ENCODE measurements at places on chromosomes 4 and X.

DNA sequence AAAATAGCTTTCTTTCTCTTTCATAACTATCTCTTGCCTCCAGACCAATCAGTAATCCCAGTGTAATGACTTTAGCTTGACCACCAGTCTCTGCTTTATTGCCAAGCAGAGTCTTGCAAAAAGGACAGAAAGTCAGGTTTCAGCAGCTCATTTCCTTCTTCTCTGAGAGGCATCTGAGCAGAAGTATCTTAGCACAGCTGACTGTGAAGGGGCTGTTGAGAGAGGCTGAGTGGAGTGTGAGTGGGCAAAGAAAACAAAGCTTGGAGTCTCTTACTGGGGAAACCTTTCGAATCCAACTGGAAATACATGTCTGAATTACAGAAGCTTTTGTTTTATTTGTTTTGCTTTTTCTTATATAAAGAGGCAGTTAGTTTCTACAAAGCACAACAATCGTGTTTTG lies 170.3 kb upstream of the IGFBP7 start:
- DNase-seq, result no peak

DNA sequence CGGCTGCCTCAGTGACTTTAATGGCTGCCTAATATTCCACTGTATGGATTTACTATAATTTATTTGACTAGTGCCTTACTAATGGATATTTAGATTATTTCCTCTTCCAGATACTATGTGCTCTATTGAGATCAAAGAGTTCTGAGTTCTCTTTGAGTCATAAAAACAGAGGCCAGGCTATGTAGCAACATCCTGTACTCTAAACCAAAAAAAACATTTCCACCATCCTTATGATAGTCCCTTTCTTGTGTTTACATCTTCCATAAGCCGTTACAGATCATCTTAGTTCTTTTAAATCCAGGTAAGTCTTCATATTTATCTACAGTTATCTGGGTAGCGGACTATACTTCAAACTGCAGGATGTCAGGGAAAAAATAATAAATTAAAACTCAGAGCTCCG lies 56.6 kb upstream of the TMEM184C start:
- peak; percentile 56 for DNase-seq

- DNase-seq, result peak; percentile 88
Observed at GRCh38 chr4:150501009-150501727, 80.8 kb upstream of the MAB21L2 start.

- no peak for DNase-seq
Observed at GRCh38 chr4:14404730-14405129, 597.6 kb upstream of the CPEB2 start.

DNA sequence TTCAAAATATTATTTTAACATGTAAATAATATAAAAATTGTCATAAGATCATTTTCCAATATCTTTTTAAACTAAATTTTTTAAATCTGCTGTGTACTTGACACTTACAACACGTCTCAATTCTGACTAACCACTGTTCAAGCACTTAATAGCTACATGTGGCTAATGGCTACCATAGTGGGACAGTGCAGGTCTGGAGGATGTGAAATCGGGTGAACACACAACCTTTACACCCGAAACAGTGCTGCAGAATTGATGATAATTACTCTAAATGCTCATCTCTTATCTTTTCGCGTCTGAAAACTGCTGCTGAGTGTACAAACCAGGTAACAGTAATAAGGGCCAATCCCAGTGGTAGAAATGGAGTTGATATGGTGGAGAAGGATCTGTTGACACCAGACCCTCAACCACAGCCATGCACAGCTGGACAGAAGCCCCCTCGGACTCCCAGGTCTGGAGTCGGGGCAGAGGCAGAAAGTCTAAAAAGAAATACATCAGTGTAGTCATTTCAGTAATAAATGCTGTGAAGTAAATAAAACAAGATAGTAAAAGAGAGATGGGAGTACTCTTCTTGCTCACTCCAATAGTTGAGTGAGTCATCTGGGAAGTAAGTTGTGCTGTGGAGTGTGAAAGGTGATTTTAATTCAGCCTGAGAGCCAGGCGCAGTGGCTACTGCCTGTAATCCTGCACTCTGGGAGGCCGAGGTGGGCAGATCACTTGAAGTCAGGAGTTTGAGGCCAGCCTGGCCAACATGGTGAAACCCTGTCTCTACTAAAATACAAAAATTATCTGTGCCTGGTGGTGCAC lies 150.0 kb downstream of the CBR4 start:
- no peak for DNase-seq

- no peak for DNase-seq
Observed at GRCh38 chrX:9233141-9233540, 199.2 kb upstream of the FAM9B start.

DNA sequence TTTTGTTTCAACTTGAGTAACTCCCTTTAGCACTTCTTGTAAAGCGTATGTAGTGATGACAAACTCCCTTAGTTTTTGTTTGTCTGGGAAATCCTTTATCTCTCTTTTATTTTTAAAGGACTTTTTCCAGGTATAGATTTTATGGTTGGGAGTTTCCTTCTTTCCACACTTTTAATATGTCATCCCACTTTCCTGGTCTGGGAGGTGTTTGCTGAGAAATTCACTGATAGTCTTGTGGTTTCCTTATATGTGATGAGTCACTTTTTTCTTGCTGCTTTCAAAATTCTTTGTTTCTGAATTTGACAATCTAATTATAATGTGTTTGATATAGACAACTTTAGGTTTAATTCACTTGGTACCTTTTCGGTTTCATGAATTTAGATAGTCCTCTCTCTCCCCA lies 353.9 kb downstream of the GPAT3 start:
- DNase-seq, result peak; percentile 76

GRCh38 chrX:45715748-45716147 lies 515.1 kb upstream of the DIPK2B start:
- DNase-seq, result no peak

DNA sequence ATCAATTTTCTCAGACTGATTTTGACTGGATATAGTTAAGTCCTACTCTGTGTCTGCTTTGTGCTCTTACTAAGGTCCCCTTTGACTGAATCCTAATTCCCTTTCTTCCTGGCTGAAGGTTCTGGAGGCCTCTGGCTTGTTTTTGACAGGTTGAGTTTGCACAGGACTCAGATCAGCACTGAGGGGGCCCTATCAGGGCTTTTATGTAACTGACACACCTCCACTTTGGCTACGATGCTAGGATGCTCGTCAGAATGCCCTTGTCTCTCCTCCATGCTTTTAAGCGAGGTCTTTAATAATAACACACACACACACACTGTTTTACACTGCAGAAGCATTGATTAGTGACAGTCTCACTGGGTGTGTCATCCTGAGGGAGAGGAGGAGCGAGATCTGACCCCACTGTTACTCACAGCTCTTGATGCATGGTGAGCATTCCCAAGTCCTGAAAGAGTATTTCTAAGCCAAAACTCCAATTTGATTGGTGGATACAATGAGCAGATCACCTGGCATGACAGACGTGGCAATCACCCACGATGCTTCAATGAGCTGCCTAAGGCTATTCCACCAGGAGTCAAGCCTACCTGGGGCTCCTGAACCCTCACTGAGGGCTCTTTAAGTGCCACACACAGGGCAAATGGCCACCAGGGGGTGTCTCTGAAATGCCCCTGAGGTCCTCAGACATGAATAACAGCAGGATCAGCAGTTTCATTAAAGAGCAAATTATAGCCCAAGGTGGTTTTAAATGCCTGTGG lies 130.4 kb upstream of the CPEB2 start:
- DNase-seq, result peak; percentile 86

DNA sequence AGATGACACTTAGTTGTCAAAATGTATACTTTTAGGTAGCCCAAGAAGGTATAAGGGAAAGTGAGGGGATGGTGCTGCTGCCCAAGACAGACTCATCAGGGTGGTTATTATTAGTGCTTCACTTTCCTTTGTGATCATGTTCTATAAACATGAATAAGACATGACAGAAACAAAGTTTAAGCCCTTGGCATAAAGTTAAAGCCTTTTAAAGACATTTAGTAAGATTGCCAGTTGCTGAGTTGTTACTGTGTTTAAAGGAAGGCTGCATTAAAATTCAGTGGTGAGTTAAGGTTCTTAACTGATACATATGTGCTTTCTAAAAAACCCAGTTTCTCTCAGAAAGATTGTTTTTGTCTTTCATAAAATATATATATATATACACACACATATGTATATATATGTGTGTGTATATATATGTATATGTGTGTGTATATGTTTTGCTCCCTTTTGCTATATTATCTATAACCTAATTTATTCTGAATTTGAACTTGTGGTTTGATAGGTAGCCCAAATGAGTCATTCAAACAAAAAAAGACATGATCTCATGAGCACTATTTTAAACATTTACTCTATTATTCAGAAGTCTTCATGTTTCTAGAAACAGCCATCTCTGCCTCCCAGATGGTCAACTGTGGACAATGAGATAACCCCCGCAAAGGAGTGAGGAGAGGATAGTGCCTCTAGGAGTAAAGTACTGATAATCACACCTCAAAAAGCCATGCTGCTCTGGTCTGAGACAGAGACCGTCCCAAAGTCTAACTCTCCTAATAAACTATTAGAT lies 98.1 kb upstream of the OTUD4 start:
- DNase-seq, result peak; percentile 39

- DNase-seq, result peak; percentile 14
Observed at GRCh38 chr4:79385641-79386040, 22.4 kb downstream of the GK2 start.

GRCh38 chr4:23981328-23981727 lies 91.5 kb upstream of the PPARGC1A start:
- DNase-seq, result peak; percentile 1

GRCh38 chrX:44874420-44875184 lies 1.6 kb downstream of the KDM6A start:
- DNase-seq, result peak; percentile 46

DNA sequence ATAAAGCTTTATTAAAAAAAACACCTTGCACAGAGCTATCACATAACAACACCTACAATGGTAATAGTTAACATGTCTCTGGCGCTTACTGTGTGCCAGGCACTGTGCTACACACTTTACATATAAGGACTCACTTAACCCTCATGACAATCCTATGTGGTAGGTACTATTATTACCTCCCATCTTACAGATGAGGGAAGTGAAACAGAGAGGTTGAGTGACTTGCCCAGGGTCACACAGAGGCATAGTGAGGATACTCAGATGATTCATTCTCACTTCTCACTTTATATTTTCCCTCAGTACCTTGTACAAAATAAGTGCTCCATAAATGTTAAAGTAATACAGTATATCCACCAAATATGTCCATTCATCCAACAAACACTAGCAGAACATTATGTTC lies 43.4 kb upstream of the IQSEC2 start:
- no peak for DNase-seq

- no peak for DNase-seq
Observed at GRCh38 chr4:90926957-90927356, 799.8 kb downstream of the CCSER1 start.

DNA sequence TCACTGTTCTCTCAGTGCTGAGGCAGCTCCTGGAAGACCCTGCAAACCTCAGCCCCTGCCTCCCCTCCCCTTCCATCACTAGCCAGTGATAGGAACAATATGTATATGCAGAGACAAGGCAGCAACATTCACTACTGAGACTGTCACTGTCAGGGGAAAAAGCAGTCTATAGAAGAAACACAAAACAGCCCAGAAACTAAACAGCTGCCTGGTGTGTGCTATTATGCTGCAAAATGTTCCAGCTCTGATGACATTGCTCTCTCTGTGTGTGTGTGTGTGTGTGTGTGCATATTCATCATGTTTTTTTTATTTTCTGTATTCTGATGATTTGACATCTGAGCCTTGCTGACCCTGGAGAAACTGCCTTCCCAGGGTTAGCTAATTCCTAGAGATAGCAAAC lies 147.2 kb downstream of the SPATA18 start:
- DNase-seq, result no peak

GRCh38 chr4:33411182-33411581 lies 2691.0 kb downstream of the PCDH7 start:
- peak; percentile 22 for DNase-seq

- no peak for DNase-seq
Observed at GRCh38 chrX:120566817-120567216, 6.1 kb upstream of the CUL4B start.

DNA sequence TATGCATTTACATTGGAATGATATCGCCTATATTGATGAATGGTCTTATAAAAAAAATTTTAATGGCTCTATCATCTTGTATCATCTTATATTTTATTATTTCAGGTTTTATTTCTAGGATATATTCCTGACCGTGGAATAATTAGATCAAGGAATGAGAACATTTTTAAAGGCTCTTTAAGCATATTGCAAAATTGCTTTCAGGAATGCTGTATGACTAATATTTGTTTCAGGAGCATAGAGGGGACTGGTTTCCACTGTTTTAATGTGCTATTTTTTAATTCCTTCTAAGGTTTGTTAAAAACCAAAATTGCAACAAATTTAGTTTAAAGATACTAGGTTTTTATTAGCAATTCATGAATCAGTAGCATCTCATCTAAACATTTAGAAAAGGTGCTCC lies 120.2 kb downstream of the BMPR1B start:
- DNase-seq, result peak; percentile 57

- peak; percentile 61 for DNase-seq
Observed at GRCh38 chrX:22141047-22141730, 109.1 kb downstream of the PHEX start.

- no peak for DNase-seq
Observed at GRCh38 chrX:151771726-151772125, 37.2 kb downstream of the CNGA2 start.

- DNase-seq, result peak; percentile 51
Observed at GRCh38 chr4:59612235-59612634, 1587.9 kb upstream of the ADGRL3 start.

GRCh38 chrX:150566734-150567182 lies 1.7 kb upstream of the MTM1 start:
- DNase-seq, result no peak

DNA sequence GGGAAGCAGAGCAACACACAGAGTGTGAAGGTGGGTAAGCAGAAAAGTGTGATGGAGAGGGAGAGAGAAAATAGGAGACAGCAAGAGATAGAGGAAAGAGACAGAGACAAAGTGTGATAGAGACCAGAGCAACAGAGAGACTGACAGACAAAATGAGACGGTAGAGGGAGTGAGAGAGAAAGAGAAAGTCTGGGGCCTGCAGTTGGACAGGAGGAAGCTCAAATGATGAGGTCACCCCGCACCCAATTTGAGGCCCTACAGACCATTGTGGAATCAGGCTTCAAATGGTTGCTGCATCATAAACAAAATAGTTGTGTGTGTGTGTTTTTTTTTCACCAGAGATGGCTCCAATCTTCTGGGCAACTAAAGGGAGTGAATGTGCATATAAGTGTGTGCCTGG lies 48.0 kb upstream of the ARHGAP36 start:
- DNase-seq, result no peak

DNA sequence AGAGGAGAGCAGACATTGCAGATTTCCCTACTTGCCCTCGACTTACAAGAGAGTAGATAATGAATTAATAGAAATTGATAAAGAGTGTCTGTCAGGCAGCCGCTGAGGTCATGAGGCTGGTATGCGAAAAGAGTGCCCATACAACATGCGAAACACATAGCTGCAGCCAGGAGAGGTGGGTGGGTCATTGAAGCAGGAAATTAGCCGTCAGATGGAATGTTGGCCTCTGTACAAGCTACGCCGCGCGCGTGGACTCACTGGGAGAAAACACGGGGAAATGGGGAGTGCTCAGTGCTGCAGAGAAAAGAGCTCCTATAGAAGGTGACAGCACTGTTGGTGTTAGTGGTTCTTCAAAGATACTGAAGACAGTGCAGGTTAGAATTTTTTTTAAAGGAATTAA lies 125.1 kb downstream of the RAPGEF2 start:
- peak; percentile 86 for DNase-seq

- DNase-seq, result peak; percentile 66
Observed at GRCh38 chr4:73718375-73719373, 21.7 kb upstream of the CXCL8 start.

Measured in epithelial cell of esophagus (primary cell).